RWPE2 (cell line): ENCODE measurements at places on chromosomes 12 and 14.

DNA sequence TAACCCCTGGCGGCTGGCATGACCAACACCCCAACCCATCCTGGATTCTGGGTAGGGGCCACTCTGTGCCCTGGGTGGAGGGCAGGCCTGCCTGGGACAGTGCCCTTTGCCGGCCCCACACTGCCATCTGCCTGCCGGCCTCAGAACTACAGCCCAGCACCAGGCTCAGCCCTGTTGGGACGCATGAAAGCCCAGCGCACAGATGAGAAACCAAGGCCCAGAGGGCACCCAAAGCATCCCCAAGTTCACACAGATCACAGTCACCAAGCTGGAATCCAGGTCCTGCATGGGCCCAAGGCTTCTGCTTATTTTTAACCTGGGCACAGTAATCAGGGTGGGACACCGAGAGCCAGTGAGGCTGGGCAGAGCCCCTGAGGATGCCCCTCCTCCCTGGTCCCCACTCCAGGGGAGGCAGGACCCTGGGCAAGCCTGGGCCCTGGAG lies 26.2 kb downstream of the RFLNA start:
- DNase-seq = no peak

GRCh38 chr12:27785882-27786570 lies 6.0 kb upstream of the MANSC4 start:
- no peak for DNase-seq

DNA sequence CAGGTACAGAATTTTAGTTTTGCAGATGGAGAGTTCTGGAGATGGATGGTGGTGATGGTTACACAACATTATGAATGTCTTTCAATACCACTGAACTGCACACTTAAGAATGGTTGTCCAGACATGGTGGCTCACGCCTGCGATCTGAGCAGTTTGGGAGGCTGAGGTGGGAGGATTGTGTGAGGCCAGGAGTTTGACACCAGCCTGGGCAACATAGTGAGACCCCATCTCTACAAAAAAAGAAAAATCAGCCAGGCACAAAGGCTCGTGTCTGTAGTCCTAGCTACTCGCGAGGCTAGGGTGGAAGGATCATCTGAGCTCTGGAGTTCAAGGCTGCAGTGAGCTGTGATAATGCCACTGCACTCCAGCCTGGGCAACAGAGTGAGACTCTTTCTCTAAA lies 8.1 kb upstream of the USP30 start:
- no peak for DNase-seq

DNA sequence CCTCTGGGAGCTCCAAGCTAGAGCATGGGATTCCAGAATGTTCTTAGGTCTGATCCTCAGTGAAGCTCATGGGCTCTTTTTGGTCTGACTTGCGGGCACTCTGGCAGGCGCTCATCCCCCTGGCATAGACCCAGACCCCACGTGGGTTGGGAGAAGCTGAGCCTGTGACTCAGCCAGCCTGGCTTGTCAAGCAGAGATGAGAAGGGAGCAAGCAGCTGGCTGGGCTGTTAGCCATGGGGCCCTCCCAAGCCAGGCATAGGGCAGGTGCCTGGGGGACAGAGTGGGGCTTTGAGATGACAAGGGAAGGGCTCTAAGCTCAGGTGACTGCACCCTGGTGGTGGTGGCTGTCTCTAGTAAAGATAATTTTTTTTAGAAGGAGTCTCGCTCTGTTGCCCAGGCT lies 80.3 kb upstream of the NOS1 start:
- no peak for DNase-seq

DNA sequence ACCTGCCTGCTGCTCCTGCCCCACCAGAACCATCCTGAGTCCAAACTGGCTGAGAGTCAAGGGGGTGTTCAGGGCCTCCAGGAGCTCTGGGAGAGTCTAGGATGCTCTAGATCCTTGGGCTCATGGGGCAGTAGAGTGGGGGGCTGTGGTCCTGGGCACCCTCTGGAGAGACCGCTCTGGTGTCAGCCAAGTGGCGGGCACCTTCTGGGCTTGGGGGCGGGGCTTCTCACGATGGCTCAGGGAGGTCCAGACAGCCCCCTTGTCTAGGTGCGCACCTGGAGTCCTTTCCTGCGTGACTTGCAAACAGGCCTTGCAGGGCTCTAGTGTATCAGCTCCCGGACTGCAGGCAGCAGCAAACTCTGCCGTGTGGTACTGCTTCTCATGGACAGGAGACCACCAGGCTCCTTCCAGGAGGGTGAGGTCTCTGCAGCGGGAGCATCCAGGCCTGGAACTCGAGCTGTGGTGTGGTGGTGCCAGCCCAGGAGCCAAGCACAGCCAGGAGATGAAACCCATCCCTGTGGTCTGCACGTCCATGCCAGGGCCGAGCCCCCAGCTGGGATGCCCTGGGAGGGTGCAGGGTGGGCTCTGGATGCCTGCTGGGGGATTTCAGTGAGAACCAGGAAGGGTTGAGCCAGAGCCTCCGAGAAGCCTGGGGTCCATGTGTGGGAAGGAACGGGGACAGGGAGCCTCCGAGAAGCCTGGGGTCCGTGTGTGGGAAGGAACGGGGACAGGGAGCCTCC lies 15.0 kb downstream of the PACS2 start:
- DNase-seq = peak; percentile 71

- DNase-seq = no peak
These were observed 33.8 kb downstream of the ZFYVE21 start for GRCh38 chr14:103749452-103749851.

- no peak for DNase-seq
These were observed 531.4 kb upstream of the LMO3 start for GRCh38 chr12:17137396-17137795.

- DNase-seq = no peak
These were observed 29.3 kb downstream of the ZCRB1 start for GRCh38 chr12:42296503-42297109.
